Mesenchymal stem cell (in vitro differentiated cells and primary cell): ENCODE measurements at places on chromosomes 1 and 21.

DNA sequence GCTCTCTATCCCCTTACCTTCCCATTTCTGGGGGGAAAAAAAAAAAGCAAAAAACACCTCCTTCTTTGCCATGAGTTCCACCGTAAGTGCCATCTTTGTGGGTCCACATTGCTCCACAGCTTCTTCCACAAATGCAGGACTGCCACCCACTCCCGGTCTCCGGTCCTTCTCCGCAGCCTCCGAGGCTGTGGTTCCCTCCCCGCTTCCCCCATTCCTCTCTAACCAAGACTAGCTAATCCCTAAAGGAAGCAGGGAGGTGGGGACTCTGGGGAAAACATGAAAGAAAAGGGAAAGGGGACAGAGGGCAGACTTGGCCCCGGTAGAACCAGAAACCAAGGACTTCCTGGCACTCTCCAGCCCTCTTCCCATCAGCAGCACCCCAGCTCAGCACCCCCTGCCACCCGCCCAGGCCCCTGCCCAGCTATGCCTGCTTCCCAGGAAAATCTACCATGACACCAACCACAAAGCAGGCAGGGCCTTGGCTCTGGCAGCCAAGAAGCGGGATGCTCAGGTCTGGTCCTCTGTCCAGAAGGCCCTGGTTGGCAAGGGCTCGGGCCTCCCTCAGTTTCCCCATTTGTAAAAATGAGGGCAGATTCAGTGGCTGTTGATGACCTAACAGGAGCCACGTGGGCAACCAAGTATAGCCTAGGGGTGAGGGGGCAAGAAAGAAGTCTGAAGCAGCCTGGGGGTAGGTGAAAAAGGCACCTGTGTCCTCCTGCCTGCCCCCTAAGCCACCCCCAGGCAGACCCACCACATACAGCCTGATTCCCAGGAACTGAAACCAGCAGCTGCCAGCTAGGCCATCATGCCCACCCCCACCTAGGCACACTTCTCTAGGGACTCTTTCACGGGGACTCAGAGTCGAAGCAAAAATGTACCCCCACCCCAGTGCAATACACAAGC, 2.5 kb downstream of the EPHA2 start:
- peaks cover 44% of the 10 kb centered on the region for H3K36me3 ChIP-seq
- peaks cover 53% of the 10 kb centered on the region for H3K4me1 ChIP-seq
- no peaks in the 10 kb centered on the region for H3K27me3 ChIP-seq

- H3K4me3 ChIP-seq: no peak overlapping the region
- H3K36me3 ChIP-seq: no peaks in the 10 kb centered on the region
- no peak overlapping the region for H3K27ac ChIP-seq
- no peaks in the 10 kb centered on the region for H3K4me1 ChIP-seq
- no peaks in the 10 kb centered on the region for H3K27me3 ChIP-seq
- no peak for DNase-seq
These were observed 180.5 kb upstream of the B3GALT2 start for GRCh38 chr1:193366764-193367507.

DNA sequence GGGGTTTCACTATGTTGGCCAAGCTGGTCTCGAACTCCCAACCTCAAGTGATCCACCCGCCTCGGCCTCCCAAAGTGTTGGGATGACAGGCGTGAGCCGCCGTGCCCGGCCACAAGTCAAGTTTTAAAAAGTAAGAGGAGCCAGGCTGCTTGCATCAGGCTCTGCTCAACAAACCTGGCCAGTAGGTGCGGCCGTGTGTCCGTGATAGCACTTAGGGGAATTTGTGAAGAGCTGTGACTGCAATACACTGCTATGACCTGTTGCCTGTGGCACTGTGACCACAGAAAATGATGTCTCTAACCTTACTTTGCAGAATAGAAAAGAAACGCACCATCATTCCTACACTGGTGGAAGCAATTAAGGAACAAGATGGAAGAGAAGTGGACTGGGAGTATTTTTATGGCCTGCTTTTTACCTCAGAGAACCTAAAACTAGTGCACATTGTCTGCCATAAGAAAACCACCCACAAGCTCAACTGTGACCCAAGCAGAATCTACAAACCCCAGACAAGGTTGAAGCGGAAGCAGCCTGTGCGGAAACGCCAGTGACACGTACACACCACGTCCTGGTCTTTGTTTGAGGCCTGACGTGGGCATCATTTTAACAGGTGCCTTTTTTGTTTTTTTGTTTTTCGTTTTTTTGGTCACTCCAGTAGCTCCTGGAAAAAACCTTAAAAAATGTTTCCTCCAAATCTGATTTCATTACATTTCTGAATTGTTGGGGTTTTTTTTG, 16.7 kb downstream of the C1orf174 start:
- no peak for DNase-seq
- H3K27me3 ChIP-seq: no peaks in the 10 kb centered on the region
- H3K27ac ChIP-seq: no peak overlapping the region
- no peak overlapping the region for H3K4me3 ChIP-seq

GRCh38 chr1:245153081-245153551, 1.7 kb upstream of the KIF26B start:
- H3K4me1 ChIP-seq: peaks cover 27% of the 10 kb centered on the region
- no peak overlapping the region for H3K27ac ChIP-seq

GRCh38 chr1:114720492-114720891, 3.9 kb upstream of the NRAS start:
- H3K36me3 ChIP-seq: peaks cover 23% of the 10 kb centered on the region
- no peak overlapping the region for H3K27ac ChIP-seq
- H3K27me3 ChIP-seq: no peaks in the 10 kb centered on the region
- H3K4me1 ChIP-seq: peaks cover 5% of the 10 kb centered on the region

- H3K4me3 ChIP-seq: no peak overlapping the region
- peaks cover 56% of the 10 kb centered on the region for H3K36me3 ChIP-seq
- H3K27ac ChIP-seq: peak overlapping the region; percentile 86
- no peak for DNase-seq
- H3K4me1 ChIP-seq: peaks cover 59% of the 10 kb centered on the region
These were observed 5.8 kb downstream of the LMNA start for GRCh38 chr1:156120318-156120717.
